GF-D8 (cell line): ENCODE measurements at places on chromosomes 16 and 17.
A peak's percentile ranks its signal among the peaks of the same experiment; 100 is the strongest.

- peak; percentile 64 for DNase-seq
Measured at GRCh38 chr17:64638552-64639203, 23.4 kb downstream of the SMURF2 start.

GRCh38 chr16:49277766-49278566 is 3.7 kb downstream of the CBLN1 start:
- no peak for DNase-seq

- no peak for DNase-seq
Measured at GRCh38 chr17:45114117-45114932, 18.0 kb downstream of the PLCD3 start.

DNA sequence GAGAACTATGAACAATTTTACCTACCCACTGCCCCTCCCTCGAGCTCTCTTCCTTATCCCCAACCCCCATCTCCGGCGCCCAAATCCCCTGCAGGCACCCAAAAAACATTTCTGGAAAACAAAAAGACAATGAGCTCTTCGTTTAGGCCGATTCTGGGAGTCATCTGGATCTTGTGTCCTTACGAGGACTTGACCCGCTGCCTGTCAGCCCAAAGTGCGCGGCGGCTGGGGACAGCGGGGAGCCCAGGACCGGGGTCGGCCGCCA is 524 bp downstream of the STRADA start:
- DNase-seq: no peak

GRCh38 chr17:40791787-40792436 is 7.8 kb downstream of the KRT28 start:
- no peak for DNase-seq

- no peak for DNase-seq
Measured at GRCh38 chr16:72744076-72744793, 303.7 kb downstream of the ZFHX3 start.

DNA sequence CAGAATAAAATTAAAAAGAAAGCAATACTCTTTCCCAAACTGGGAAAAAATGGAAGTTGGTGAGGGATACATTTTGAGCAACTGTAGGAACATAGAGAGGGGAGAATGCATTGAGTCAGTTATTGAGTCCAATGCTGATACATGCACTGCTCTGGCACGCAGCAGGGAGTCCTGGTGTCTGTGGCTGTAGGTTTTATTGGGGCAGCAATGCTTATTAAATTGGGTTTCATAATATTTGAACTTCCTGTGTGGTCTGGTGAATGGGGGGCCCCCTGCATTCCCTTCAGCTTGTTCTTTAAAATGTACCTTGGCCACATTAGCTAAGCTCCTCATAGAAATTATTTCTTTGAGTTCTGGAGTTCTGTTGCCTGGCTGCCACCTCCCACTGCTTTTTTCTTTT is 125.2 kb upstream of the ELAC2 start:
- no peak for DNase-seq

GRCh38 chr17:55261311-55261710 is 3.4 kb upstream of the HLF start:
- no peak for DNase-seq

DNA sequence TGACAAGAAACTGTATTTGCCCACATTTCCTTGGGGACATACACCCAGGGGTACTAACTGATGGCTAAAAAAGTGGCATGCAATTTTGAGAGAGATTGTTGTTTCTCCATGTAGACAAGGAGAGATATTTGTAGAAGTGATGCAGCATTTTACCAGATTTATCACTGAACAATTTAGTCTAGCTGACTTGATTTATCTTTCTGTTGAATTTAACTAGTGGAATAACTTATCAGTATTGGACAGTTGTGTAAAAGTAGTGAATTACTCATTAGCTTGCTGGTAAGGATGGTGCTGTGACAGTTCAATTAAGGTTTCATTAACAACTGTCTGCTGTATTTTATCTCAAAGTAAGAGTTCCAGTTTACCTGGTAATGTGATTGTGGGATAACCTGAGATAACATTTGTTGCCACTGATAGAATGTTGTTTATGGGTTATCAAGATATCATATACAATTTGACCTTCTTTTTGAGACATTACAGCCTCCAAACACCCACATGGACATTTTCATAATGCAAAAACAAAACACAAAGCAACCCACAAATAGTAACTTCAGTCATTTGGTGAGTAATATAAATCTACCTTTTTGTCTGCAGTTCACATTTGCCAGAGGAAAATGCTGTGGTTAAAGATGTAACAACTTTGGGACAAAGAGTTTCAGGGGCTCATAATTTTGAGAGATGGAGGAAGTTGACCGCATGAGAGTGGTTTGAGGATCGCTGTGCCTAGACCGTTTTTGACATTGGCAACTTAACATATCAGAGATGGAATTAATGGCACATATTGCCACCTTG is 3.8 kb downstream of the NLK start:
- no peak for DNase-seq
